ENCODE measurements at places on chromosomes 16 and 17.

GRCh38 chr16:75529959-75530358 lies 5.9 kb downstream of the CHST5 start:
- DNase-seq = no peak

DNA sequence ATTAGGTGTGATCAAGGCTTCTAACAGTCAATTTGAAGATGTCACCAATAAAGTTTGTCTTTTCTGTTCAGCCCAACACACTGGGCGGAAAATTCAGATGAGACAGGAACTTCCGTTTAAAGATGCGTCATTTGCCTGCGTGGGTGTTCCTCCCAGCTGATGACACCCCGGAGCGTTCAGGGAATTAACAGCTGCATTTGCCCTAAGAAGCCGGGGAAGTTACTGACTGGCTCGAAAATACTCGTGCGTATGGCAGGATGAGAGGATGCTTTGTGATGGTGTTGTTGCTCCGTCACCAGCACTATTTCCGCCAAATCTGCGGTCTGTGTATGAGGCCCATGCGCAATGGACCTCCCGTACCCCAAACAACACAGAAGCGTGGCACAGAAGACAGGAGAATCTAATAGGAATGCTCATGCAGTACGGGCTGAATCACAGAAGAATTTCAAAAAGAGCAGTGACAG lies 11.9 kb upstream of the PVALEF start:
- DNase-seq = no peak

DNA sequence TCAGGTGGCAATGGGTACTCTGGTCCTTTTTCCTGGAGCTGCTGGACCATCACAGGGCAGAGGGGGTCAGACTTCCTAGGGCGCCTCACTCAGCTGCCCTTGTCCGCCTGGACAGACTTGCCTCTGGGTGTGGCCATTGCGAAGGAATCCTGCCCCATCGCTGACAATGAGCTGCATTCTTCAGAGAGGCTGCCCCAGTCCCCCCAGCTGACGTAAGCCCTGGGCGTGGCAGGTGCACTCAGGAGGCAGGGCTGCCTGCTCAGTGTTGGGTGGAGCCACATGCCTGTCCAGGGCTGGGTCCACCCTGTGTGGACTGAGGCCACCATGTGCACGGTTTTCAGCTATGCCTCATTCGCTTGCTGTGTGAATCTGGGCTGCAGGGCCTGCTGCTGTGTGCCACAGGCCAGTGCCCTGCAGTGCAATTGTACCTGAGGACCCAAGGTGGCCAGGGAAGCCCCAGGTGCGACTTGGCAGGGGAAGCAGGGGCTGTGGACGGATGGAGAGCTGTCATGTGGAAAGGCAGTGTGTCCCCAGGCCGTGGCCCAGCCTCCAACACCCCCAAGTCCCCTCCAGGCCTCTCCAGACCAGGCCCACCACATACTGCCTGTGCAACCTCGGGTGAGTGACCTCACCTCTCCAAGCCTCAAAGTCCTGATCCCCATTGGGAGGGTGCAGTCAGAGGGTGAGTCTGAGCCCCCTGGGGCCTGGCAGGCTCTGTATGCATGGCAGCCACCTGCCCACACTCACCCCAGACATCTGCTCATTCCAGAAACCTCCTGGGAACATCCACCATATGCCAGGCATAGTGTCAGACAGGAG lies 14.0 kb upstream of the MPRIP start:
- DNase-seq = no peak

DNA sequence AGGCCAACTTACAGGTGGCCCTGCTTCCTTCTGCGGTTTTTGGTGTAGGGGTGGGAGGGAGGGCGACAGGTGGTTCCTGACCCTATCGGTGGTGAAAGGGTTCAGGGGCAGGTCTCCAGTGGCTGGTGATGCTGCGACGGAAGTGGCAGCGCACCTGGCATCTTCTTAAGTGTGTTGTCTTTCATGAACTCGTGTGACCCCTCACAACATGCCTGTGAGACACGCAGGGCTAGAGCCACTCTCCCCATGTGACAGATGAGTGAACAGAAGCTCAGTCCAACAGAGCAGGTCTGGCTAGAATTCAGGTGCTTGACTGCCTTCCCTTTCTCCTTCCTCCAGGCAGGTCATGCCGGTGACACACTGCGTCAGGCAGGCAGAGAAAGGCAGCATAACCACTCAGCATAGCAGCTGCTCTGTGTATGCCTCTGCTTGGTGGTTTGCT lies 8.0 kb downstream of the TNFAIP1 start:
- no peak for DNase-seq

- no peak for DNase-seq
Measured at GRCh38 chr17:36937001-36937958, at the start of gene LHX1. TSS of gene LHX1 (plus strand) at chr17:36937475. CDS start at chr17:36938198, 723 bp downstream.

- no peak for DNase-seq
Measured at GRCh38 chr16:10579965-10580882, at the start of gene EMP2. TSS of gene EMP2 (minus strand) at chr16:10580598. CDS start at chr16:10547617, 32,981 bp downstream.

- no peak for DNase-seq
Measured at GRCh38 chr16:27767971-27768591, 218.1 kb downstream of the KATNIP start.

- DNase-seq = no peak
Measured at GRCh38 chr17:42857389-42857788, 6.4 kb downstream of the AOC3 start.

GRCh38 chr17:68961214-68961882 lies 6.2 kb upstream of the ABCA8 start:
- DNase-seq = no peak

DNA sequence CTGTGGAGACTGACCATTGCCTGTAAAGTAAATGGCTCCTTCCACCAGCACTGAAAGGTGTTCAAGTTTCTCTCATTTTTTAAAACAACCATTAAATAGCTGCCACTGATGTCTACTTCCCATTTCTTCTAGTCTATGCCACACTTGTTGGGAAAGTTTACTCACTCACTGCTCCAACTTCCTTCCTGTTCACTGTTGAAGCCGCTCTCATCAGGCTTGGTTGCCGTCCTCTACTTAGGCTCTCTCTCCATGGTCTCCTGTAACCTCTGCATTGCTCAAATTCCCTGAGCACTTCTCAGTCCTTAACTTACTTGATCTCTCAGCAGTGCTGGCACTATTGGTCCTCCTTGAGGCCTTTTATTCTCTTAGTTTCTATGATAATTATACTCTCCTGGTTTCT lies 32.4 kb downstream of the SNX11 start:
- no peak for DNase-seq

DNA sequence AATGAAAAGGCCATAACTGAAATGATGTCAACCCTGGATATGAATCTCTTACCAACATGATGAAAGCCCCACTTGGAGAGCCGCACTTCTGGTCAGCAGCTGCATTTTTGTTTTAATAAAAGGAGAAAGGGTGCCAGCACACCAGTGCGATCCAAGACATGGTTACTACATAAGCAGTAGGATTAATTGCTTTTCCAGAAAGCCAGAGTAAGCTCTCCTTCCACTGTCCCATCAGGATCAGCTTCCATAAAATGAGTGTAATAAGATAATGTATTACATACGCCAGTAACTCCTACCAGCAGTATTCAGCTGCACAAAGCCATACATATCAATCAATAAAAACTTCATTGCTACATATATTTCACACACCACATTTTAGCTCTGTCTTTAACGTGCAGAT lies 26.3 kb upstream of the NACA2 start:
- no peak for DNase-seq

- no peak for DNase-seq
Measured at GRCh38 chr16:56363781-56364565, 61.4 kb downstream of the AMFR start.

- peak; percentile 58 for DNase-seq
Measured at GRCh38 chr16:30377812-30378235, 3.2 kb downstream of the MYL11 start.

DNA sequence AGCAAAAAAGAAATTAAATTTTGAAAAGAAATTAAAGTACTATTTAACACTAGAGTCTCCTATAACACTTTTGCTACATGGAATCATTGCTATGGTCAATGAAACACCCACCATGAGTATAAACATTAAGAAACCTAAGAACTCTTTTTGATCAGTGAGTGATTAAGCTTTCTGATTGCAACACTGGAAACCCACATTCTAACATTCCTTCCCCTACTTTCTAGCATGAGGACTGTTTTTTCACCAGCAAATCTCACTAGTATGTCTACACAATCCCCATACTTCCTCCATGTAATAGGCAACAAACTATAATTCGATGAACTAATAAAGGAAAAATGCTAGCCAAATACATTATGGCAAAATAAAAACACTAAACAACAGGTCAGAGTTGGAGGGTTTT lies 54.7 kb downstream of the SKAP1 start:
- no peak for DNase-seq

DNA sequence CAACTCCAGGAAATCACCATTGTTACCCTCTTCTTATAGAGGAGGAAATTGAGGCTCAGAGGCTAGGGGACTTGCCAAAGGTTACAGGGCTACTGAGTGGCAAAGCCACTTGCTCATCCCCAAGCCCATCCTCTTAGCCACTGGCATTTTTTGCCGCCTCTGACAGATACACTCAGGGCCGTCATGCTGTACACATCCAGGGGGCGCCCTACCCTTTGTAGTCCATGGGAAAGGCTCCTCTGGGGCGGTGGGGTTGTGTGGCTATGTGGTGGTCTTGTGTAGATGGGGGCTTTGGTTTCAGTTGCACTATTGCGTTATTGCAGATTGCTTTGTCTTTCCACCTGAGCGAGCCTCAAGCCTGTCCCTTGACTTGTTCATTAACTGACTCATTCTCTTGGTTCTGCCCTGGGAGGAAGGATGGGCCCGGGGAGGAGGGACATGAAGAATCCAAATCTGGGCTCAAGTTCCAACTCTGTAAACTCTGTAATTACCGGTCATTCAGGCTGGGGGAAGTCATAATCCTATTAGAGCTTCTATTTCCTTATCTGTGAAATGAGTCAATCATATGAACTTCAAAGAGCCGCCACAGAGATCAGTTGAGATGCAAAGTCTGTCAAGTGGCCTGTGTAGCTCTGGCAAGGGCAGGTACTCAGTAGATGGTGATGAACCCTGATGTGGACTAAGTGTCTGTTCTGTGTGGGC lies 2.8 kb downstream of the NOS2 start:
- DNase-seq = no peak

DNA sequence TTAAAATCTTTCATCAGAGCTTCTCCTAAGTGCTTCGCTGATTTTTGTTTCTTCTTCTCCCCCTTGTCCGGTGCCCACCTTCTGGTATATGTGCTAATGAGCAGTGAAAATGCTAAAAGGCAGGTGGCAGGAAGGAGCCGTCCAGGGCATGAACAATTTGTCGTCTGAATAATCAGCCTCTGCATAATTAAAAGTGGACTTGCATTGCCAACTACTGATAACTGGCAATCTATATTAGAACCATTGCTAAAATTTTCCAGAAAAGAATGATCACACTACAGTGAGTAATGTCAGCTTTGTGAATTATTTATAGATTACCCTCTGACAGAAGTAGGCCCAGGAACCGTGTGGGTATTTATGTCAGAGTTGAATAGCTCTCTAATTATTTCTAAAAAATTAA lies 28.1 kb downstream of the SERPINF1 start:
- DNase-seq = no peak

GRCh38 chr17:39238311-39238972 lies 12.7 kb upstream of the STAC2 start:
- peak; percentile 22 for DNase-seq

DNA sequence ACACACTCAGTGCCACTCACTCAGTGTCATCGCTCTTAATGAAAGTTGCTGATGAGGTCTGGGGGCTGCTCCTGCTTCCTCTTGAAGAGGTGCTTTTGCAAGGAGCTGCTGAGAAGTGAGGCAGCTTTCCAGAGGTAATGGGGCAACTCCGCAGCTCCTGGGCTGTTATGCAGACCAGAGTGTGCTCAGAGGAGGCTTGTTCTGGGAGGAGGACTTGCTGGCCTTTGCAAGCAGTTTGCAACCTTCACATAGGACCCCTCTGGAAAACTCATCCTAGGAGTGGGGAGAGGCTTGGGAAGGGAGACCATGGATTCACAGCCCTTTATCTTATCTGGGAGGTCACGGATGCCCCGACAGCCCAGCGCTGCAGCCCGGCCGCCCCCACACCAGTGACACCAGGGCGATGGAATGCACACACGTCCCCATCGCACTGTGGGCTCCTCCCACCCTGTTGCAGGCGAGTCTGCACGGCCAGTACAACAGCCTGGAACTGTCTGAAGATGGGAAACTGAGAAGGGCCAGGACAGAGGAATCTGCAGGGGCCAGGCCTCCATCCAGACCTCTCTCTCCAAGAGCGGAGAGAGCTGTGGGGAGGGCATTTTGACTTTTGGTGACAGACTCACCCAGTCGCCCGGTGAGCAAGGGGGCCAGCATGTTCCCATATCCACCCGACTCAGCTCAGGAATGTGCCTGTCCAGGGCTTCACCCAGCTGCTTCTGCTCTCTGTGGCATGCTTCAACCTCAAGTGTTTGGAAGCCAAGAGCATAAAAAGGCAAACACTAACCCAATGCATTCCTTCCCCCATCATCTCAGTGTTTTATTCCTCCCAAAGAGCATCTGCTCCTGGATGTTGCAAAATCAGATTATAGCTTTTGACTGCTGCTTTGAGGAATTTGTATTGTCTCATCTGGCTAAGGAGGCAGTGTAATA lies 78.6 kb upstream of the ZNF469 start:
- no peak for DNase-seq

- no peak for DNase-seq
Measured at GRCh38 chr17:30380643-30381339, 2.1 kb downstream of the CPD start.

- no peak for DNase-seq
Measured at GRCh38 chr17:7293159-7293558, 1.3 kb downstream of the YBX2 start.

DNA sequence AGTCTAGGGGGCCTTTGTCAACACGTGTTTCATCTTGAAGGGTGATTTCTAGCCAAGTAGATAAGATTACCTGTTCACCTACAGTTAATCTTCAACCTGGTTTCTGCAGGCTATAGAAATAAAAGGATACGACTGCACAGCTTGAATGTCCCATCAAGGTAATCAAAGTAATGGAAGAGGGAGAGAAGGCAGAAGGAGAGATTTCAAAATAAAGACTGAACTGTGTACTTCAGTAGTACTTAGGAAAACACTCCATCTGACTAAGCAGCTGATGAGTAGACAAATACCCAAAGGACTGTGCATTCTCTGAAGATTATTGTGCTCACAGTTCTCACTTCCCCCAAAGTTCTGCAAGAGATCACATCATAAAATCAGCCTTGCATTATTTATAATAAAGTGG lies 5.8 kb upstream of the RFFL start:
- no peak for DNase-seq

- no peak for DNase-seq
Measured at GRCh38 chr17:28509789-28510188, 3.6 kb downstream of the FOXN1 start.

- no peak for DNase-seq
Measured at GRCh38 chr16:57141822-57142631, 43.8 kb downstream of the PSME3IP1 start.

- DNase-seq = no peak
Measured at GRCh38 chr17:28570716-28571360, 486 bp downstream of the PIGS start.

DNA sequence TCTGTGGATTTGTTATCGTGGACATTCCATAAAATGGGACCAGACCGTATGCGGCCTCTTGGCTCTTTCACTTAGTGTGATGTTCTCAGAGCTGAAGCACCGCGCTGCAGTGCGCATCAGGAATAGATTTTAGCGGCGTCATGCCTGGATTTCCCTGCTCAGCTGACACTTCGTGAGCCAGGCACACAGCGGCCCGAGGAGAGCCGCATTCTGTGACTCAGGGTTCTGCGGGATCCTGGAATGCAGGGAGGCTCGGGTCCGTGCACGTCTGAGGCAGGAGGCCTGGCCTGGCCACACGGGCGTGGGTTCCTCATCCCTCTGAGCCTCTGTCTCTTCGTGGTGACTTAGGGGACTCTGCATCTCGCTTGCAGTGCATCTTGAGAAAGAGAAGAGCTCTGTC lies 13.4 kb downstream of the CBFA2T3 start:
- DNase-seq = no peak

GRCh38 chr17:79152110-79152509 lies 77.5 kb downstream of the ENGASE start:
- no peak for DNase-seq
